ENCODE measurements at places on chromosomes 3 and 15. TPM values are rescaled to one million over a fixed set of nuclear protein-coding genes. Genes with fewer than 3 reads are reported as not detected.
A peak's percentile ranks its signal among the peaks of the same experiment; 100 is the strongest.

DNA sequence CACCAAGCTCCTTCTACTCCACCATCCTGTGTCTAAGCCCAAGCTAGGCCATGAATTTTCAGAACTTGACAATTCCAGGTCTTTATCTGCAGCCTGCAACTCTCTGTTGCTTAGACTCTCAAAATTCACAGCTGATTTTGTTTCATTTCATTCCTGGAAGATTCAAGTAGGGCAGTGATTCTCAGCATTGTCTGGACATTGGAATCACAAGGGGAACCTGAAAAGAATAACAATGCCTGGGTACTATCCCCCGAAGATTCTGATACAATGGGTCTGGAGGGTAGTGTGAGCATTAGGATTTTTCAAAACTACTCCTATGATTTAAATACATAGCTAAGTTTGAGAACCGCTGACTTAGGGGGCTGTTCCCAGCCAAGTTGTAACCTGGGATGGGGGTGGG, 534.7 kb upstream of the IL12A start:
- DNase-seq = no peak

DNA sequence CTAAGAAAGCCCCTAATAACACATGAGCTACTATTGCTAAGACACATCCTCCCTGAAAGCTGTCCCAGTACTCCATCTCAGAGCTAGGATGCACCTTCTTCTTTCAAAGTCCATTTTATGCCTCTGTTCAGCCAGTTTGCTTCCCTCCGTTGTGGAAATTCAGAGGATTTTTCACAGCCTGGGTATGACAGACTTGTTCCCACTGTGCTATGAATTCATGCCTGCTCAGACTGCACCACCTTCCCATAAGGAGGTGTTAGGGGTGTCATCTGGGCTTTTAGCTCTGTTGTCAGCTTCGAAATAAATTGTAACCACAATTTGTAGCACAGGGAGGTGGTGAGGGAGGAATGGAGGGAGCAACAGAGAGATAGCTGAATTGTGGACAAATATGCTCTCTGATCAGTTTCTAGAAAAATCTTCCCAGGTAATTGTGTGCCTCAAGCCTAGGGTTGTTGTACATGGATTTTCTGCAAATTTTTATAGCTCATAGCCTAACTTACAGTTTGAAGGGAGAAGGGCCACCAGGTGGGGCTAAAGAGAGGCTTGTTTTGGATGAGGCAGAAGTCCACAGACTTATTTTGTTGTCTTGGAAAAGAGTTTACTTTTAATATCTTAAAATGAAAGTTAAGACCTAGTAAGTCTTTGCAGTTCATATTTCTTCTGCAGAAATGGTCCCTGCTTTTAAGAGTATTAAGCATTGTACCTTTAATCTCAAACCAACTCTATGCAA, 462.0 kb downstream of the PDCD6IP start:
- DNase-seq = peak; percentile 73

DNA sequence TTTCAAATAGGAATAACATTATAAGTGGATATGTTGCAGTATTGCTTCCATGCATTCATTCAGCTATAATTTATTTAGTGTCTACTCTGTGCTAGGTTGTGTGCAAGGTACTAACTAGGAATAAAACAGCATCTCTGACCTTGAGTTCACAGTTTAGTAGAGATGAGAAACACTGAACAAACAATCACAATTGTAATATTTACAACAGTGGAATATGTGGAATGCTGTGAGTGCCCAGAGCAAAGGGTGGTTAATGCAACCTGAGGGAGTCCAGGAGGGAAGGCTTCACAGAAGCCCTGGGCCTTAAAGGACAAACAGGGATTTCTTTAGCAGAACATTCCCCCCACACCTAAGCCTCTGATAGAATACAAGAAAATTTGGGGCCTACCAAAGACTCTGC, 13.3 kb downstream of the SFMBT1 start:
- DNase-seq = no peak

DNA sequence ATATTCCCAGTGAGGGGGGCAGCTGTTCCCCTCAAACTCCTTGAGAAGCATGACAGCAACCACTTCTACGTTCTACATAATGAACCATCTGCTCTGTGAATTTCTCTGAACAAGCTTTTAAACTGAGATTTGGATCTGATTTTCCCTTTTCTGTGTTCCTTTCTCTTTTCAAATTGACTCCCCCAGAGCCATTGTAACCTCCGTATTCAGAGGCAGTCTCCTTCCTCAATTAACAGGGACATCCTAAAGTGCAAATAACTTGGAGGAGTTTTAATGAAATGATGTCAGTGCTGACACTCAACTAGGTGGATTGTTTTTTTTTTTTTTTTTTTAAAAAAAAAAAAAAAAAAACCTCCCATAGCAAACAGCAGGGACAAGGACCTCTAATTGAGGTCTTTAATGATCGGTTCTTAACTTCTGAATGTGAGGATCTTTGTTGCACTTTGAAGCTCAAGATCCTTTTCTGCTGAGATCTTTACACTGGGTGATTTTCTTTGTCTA, 48.8 kb downstream of the ADAMTS9 start:
- no peak for DNase-seq

DNA sequence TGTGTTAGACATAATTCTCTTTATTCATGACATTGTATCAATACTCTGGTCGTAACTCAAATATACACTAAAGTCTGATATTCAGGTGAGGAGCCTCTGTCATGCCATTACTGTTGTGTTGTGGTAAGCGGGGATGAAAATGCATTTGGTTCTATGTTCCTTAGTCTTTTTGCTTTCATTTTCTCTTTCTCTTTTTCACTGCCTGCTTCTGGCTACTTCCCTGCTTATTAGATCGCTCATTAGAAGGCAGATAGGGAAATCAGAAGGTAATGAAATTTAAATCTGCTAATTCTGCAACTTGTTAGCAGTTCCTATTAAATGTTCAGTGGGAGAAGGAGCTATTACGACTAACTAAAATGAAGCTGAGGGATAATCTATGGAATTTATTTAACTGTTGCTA, 345.0 kb downstream of the GRM7 start:
- peak; percentile 4 for DNase-seq

GRCh38 chr3:104810896-104811295, 555.8 kb upstream of the ALCAM start:
- DNase-seq = no peak

GRCh38 chr3:114144909-114145688, 33.8 kb downstream of the DRD3 start:
- no peak for DNase-seq

DNA sequence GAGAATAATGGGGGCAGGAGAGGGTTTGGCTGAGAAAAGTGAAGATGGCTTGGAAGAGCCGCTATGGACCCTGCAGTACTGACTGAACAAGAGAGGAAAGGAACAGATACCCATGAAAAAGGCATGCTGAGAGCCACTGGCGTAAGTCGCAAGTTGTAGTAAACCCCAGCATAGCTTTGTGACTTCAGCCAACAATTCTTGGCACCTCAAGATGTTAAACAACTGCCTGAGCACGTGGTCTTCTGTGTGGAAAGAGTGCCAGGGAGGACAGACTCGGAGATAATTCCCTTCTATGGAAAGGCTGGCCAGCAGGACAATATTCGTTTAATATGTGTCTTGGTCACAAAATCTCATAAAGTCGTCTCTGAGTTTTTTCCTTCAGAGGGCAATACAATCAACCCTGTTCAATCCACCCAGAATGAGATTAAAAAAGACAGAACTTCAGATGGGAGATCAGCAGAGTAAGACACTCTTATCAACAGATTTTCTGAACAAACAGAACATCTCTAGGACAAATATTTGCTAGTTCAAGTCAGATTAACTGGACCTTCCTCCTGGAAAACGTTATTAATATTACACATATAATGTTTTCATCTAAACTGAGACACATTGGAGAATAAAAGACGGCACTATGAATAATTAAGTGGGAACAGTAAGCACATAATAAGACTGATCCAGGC, 49.2 kb downstream of the NEK10 start:
- no peak for DNase-seq

- DNase-seq = no peak
Measured at GRCh38 chr15:66839506-66840112, 137.6 kb downstream of the SMAD6 start.

GRCh38 chr3:6439226-6439625, 421.7 kb upstream of the GRM7 start:
- no peak for DNase-seq

- no peak for DNase-seq
Measured at GRCh38 chr3:9879830-9880549, at the start of gene CIDEC. Gene CIDEC, minus strand, starts transcription at chr3:9880253. Its CDS starts 1,767 bp downstream, at chr3:9878486.

DNA sequence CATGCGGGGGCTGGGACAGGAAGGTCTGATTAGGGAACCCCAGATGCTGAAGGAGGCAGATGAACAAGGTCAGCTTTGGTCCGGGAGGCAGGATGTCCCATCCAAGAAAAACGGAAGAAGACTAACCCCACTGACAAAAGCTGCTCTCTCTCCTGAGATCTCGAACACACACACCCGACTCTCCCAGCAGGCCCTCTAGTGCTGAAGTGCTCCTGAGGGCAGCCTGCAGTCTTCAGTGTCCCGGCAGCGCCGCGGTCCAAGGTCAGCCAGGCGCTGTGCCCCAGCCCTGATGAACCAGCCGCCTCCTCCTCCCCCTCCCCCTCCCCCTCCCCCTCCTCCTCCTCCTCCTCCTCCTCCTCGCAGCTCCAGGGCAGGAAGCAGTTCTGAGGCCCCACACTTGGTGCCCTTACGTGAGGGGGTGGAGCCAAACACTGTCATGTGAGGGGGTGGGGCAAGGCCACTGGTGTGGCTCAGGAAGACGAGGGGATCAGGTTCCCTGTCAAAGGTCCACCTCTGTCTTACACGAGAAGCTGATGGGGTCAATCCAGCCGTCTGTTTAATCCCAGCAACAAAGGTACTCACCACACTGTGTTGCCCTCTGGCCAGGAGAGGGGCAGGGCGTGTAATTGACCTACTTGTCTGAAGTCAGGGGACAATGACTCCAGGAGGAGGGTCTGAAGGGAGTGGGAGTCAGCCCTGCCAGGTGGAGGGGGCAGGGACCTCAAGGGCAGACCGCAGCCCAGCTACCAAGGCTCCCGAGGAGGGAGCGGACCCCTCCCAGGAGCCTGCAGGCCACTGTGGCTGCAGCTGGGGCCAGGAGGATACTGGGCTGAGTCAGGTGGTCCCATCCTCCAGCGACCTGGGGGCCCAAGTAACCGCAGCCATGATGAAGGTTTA, 34.3 kb downstream of the PRR23E start:
- peak; percentile 25 for DNase-seq

DNA sequence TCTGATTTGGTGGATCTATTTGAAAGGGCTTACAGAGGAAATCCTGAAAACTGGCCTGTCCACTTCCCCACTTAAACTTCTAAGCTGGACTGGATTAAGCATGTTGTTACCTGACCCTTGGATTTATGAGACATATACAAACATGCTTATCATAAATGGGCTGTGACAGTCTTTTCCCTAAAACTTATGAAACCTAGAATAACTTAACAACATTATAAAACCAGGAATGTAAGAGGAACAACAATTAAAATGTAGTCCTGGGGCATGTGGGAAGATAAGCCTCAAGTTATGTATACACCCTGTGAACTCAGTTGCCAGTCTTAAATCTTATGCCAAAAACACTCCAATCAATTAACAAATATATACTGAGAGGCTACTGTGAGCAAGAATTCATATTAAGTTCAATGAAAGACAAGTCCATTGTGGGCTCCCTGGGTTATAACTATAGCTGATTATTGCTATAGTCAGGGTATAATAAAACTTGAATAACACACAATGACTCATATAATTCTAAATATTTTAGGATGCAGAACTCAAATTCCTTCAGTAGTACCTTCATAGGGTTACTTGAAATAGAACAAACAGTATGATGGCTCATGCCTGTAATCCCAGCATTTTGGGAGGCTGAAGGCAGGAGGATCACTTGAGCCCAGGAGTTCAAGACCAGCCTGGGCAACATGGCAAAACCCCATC, 87.2 kb upstream of the PPIB start:
- no peak for DNase-seq

DNA sequence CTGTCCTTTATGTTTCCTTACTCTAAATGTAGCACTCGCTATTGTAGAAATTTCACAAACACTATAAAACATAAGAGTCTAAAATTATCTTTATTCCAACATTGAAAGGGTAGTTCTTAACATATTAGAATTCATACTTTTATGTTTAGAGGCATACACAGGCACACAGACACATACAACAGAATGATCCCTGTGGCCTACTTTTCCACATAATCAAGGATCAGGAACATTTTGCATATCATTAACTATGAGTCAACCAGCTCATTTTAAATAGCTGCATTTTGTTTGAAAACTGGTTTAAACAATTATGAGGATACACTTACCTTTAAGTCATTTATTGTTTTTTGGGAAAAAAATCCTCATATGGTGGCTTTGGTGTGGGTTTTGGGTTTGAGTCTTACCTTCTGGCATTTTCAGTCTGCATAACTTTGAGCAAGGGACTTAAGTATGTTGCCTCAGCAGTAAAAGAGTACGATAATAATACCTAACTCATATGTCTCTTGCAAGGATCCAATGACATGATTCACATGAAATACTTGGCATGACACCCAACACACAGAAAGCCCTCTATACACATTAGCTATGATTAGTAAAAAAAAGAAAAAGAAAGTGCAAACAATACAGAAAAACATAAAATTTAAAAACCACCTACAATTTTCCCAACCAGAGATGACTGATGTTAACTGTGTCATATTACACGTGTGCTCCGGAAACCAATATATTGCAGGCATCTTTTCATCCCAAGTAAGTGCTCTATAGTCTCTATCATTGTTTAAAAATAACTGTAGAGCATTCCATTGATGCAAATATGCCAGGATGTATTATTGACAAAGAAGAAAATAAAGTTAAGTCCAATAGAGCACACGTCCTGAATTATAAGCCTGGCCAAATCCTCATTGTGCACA, 213.1 kb upstream of the ADAMTS9 start:
- DNase-seq = no peak

DNA sequence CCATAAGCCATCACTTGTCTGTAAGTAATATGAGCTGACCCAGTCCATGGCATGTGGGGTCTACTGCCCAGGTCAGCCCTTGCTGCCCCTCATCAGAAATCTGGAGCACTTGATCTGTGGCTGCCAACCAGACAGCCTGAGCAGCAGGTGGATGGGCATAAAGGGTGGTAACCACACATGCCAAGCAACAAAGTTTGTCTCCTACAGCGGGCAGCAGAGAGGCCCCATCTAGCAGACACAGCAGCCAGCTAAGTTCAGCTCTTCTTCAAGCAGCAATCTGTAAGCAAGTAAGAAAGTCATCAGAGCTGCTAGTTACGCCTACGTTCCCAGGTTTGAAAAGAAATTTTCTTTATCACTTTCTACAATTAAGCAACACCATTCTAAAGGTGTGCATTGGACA, 27.9 kb downstream of the CHCHD4 start:
- DNase-seq = no peak

SYNPR gene
- not detected for total RNA-seq

NR2F2 gene
- 191 TPM for total RNA-seq

ROBO2 gene
- 1.3 TPM for total RNA-seq

AGTR1 gene
- 5.6 TPM for total RNA-seq

C3orf85 gene
- total RNA-seq = not detected

SUMF1 gene
- 50.1 TPM for total RNA-seq

OR5K1 gene
- not detected for total RNA-seq

USP4 gene
- total RNA-seq = 72.5 TPM

SPINT1 gene
- total RNA-seq = 114 TPM

SENP8 gene
- 4.8 TPM for total RNA-seq

ST6GAL1 gene
- 236 TPM for total RNA-seq

RASGRP1 gene
- total RNA-seq = 12.5 TPM

RTP1 gene
- total RNA-seq = not detected

STRA6 gene
- 2.0 TPM for total RNA-seq

SCAANT1 gene
- not detected for total RNA-seq
